ENCODE measurements at places on chromosomes 11 and 22.

DNA sequence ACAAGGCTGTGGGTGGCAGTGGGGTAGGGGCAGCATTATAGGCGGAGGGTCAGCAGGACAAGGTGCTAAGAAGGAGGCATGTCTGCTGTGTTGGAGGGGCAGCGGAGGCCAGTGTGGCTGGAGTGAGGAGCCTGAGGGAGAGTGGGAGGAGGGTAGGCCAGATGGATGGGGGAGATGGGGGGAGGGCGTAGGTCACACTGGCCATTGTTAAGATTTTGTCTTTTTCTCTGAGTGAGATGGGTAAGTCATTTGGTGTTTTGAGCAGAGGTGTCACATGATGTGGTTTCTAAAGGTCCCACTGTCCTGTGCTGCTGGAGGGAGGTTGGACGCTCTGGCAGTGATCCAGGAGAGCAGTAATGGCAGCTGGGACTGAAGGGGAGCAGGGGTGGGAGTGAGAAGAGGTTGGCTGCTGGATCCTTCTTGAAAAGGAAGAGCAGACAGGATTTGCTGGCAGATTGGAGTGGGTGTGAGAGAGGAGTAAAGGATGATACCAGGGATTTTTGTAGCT, 9.8 kb downstream of the PPP6R3 start:
- no peak for DNase-seq
- H3K27me3 ChIP-seq: no peaks in the 10 kb centered on the region
- peaks cover 38% of the 10 kb centered on the region for H3K4me1 ChIP-seq

DNA sequence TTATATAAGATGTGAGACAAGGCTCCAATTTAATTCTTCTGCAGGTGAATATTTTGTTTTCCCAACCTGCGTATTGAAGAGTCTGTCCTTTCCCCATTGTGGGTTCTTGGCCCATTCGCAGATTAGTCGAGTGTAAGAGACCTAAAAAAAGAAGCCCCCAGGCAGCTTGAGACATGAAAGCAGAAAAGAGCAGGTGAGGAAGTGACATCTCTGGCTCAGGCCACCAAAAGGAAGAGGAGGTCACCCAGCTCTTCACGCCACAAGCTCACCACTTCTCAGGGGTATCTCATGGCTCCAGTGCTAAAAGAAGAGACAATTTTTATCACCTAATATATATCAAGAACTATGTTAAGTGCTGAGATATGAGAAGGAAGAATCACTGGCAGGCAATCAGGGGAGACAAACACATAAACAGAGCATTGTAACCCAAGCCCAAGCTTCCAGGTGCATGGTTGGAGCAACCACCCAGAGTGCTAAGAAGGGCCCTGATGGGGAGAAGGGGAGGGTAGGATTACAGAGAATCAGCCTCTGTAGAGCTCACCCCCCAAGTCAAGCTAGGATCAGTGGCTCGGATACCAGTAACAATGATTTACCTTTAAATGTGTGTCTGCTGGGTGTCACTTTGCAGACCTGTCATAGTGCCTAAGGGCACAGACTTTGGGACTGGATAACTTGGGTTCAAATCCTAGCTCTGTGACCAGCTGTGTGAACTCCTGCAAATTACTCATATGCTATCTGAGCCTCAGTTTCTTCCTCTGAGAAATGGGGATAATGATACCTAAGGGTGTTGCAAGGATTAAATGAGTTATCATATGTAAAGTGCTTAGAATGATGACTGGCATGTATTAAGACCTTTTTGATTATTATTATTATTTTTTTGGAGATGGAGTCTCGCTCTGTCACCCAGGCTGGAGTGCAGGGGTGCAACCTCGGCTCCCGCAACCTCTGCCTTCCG, 39.2 kb downstream of the MCHR1 start:
- H3K36me3 ChIP-seq: no peaks in the 10 kb centered on the region
- H3K27ac ChIP-seq: no peak overlapping the region
- no peak for DNase-seq
- H3K4me1 ChIP-seq: no peaks in the 10 kb centered on the region
- H3K27me3 ChIP-seq: no peaks in the 10 kb centered on the region
- no peak overlapping the region for H3K4me3 ChIP-seq

- no peak overlapping the region for H3K27ac ChIP-seq
- DNase-seq: no peak
- H3K27me3 ChIP-seq: peaks cover 7% of the 10 kb centered on the region
- no peaks in the 10 kb centered on the region for H3K36me3 ChIP-seq
- H3K4me1 ChIP-seq: no peaks in the 10 kb centered on the region
Measured at GRCh38 chr22:23064381-23065068, 5.8 kb upstream of the GNAZ start.

DNA sequence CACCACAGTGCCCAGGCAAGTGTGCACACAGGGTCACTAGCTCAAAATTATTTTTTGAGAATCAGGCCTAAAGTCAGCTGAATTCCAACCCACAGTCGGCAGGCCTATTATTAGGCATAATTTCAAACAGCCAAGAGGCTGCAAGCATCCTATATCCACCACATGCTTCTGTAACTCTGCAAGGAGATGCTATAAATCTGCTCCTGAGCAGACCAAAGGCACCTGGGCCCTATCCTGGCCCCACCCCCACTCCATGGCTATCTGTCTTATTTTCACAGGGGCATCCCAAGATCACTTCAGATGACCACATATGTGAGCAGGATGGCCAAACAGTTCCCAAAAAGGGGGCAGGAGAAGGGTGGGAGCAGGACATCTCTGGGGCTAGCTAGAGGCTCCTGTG, 44.6 kb downstream of the TCF20 start:
- no peak overlapping the region for H3K27ac ChIP-seq
- no peaks in the 10 kb centered on the region for H3K36me3 ChIP-seq
- no peak overlapping the region for H3K4me3 ChIP-seq
- peaks cover 8% of the 10 kb centered on the region for H3K4me1 ChIP-seq
- no peaks in the 10 kb centered on the region for H3K27me3 ChIP-seq
- DNase-seq: no peak

DNA sequence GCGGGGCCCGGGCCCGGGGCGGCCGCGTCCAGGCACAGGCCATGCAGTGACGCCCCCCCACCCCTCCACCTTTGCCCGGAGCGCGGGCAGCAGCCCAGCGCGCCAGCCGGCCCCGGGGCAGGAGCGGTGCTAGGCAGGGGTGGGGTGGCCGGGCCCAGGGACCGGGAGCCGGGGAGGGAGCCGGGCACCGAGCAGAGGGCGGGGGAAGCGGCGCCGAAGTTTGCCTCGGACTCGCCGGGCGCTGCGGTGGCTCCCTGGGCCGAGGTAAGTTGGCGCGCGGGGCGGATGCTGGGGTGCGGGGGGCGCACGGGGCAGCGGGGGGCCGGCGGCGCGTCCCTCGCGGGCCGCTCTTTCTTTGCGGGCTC, 332 bp downstream of the TEAD1 start:
- no peaks in the 10 kb centered on the region for H3K36me3 ChIP-seq
- no peak for DNase-seq
- peak overlapping the region; percentile 74 for H3K4me3 ChIP-seq
- peaks cover 2% of the 10 kb centered on the region for H3K4me1 ChIP-seq
- H3K27me3 ChIP-seq: no peaks in the 10 kb centered on the region

DNA sequence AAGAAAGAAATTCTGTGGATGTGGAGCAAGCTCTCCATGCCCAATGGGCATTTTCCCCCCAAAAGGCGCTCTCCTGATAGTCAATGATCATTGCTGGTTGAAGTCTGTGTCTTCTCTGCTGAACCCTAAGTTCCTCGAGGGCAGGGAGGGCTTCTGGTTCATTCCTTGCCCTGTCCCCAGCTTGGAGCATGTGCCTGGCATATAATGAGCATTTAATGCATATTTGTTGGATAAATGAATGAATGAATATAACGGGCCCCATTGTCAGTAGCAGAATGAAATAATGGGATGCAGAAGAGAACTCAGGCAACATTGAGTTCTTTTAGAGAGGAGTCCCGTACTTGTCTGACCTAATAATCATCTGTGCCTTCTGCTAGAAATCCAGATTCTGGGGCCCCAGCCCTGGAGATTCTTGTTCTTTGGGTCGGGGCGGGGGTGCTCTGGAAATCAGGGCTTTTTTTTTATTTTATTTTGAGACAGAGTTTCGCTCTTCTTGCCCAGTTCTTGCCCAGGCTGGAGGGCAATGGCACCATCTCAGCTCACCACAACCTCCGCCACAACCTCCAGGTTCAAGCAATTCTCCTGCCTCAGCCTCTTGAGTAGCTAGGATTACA, 64.4 kb downstream of the CD82 start:
- no peak for DNase-seq
- H3K27me3 ChIP-seq: no peaks in the 10 kb centered on the region
- no peaks in the 10 kb centered on the region for H3K36me3 ChIP-seq
- no peak overlapping the region for H3K4me3 ChIP-seq
- H3K4me1 ChIP-seq: peaks cover 35% of the 10 kb centered on the region

GRCh38 chr22:48104766-48105165, 1342.3 kb downstream of the TBC1D22A start:
- H3K27me3 ChIP-seq: no peaks in the 10 kb centered on the region
- no peak overlapping the region for H3K27ac ChIP-seq
- no peaks in the 10 kb centered on the region for H3K4me1 ChIP-seq
- no peak for DNase-seq

DNA sequence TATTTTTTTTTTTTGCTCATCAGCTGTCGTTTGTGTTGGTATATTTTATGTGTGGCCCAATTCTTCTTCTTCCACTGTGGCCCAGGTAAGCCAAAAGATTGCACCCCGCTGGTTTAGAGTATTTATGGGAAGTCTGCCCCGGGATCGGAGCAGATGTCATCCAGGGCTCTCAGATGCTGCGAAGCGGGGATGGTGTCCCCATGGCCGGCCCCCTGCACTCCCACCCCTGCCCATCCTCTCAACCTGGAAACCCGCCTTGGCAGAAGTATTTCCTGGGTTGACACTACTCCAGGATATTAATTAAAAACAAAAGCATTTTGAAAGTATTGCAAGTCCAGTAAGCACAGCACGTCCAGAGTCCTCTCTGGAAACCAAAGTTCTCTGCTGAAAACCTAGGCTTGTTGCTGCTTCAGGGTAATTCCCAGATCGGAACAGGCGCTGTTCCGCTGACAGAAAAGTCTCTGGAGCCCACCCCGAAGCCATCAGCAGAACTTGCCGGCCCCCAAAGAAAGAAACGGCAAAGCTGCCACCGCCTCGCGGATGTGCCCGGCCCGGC, 833 bp downstream of the SCUBE2 start:
- no peaks in the 10 kb centered on the region for H3K27me3 ChIP-seq
- peaks cover 3% of the 10 kb centered on the region for H3K4me1 ChIP-seq
- no peak overlapping the region for H3K4me3 ChIP-seq
- no peak overlapping the region for H3K27ac ChIP-seq
- H3K36me3 ChIP-seq: no peaks in the 10 kb centered on the region
- DNase-seq: no peak

- H3K4me1 ChIP-seq: no peaks in the 10 kb centered on the region
- H3K27ac ChIP-seq: no peak overlapping the region
- no peak for DNase-seq
- no peaks in the 10 kb centered on the region for H3K36me3 ChIP-seq
Measured at GRCh38 chr11:3224401-3225057, 5.9 kb upstream of the MRGPRG start.

DNA sequence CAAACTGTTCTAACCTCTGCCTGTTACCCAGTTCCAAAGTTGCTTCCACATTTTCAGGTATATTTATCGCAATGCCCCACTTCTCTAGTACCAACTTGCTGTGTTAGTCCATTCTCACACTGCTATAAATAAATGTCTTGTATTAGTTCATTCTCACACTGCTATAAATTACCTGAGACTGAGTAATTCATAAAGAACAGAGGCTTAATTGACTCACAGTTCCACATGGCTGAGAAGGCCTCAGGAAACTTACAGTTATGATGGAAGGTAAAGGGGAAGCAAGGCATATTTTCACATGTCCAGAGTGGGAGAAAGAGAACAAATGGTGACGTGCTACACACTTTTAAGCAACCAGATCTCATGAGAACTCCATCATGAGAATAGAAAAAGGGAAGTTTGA, 130.4 kb upstream of the C11orf87 start:
- H3K36me3 ChIP-seq: no peaks in the 10 kb centered on the region
- H3K4me1 ChIP-seq: no peaks in the 10 kb centered on the region
- no peak overlapping the region for H3K4me3 ChIP-seq
- DNase-seq: no peak
- no peak overlapping the region for H3K27ac ChIP-seq
- H3K27me3 ChIP-seq: no peaks in the 10 kb centered on the region

- no peak overlapping the region for H3K4me3 ChIP-seq
- H3K27me3 ChIP-seq: no peaks in the 10 kb centered on the region
- H3K27ac ChIP-seq: no peak overlapping the region
Measured at GRCh38 chr22:26565181-26565580, 24.8 kb downstream of the TPST2 start.

DNA sequence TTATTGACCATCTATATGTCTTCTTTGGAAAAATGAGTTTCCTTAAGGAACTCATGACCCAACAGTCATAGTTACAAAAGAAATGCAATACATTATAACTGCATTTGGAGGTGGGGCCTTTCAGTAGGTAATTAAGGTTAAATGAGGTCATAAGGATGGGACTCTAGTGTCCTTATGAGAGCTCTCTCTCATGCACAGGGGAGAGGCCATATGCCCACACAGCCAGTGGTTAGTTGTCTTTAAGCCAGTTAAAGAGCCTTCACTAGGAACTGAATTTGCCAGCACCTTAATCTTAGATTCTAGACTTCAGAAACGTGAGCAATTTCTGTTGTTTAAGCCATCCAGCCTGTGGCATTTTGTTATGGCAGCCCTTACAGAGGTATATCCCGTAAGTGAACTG, 27.3 kb downstream of the INTS4 start:
- H3K4me3 ChIP-seq: no peak overlapping the region
- H3K27ac ChIP-seq: no peak overlapping the region
- no peaks in the 10 kb centered on the region for H3K4me1 ChIP-seq
- DNase-seq: no peak
- H3K27me3 ChIP-seq: no peaks in the 10 kb centered on the region
- H3K36me3 ChIP-seq: peaks cover 3% of the 10 kb centered on the region

DNA sequence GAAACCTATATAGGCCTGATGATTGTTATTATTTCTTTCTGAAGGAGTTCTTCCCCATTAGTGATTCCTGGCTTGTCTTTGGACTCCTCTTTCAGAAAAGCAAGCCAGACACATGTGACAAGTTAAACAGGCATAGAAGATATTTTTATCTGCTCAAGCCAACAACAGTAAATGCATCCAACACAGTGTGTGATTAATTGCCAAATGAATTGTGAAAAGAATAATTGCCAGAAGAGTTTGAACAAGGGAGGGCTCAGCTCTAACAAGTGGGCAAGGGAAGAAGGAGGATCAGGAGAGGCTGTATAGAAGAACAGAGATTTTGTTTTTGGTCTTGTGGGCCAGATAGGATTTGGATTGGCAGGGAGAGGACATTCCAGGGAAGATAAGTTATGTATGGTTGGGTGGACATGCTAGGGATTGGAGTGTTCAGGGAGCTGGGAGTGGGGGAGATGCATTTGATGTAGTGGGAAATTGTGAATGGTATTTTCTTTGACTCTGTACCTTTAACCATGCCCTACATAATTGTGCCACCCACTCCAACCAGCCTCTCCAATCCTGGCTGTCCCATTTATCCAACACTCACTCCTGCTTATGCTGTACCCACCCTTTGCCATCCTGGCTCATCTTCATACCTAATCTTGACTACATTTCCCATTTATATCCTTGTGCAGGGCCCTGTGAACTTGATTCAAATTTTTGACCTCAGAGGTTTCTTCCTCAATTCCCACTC, 172.8 kb downstream of the RRAS2 start:
- H3K4me3 ChIP-seq: no peak overlapping the region
- DNase-seq: no peak
- H3K4me1 ChIP-seq: no peaks in the 10 kb centered on the region
- H3K27ac ChIP-seq: no peak overlapping the region
- H3K27me3 ChIP-seq: no peaks in the 10 kb centered on the region
